CD4-positive, alpha-beta T cell treated with Interleukin-4 for 4 hours (primary cell): ENCODE measurements at places on chromosomes 1 and 21.

GRCh38 chr1:17137441-17137840 lies 18.2 kb upstream of the PADI2 start:
- no peak for DNase-seq

- no peak for DNase-seq
These were observed 35.7 kb upstream of the CLSTN1 start for GRCh38 chr1:9859281-9860014.

DNA sequence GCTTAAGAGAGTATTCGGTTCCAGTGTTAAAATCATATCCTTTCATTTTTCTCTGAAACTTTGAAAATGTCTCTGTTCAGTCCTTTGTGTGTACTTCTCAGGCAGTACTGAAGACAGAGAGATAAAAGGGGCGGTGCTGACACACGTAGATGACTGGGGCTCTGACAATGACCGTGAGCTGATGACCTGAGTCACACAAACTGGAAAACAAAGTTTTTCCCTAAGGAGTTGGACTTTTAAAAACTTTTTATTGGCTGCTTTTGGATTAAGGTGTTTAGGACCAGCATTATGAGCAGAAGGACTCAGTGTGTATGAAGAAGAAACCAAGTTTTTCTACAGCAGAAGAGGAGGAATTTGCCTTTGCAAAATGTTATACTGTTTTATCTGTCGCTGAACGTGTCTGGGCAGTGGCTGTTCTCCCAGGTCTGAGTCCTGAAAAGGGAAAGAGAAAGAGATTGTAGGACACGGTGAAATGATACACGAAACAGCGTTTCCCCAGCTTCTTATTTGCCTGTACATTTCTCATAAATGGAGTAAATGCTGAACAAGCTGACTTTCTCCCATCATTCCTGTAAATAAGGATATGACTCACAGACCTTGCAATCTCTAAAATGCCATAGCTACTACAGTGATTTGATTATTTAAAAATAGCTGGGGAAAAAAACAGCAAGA lies 51.5 kb downstream of the MAP3K7CL start:
- no peak for DNase-seq

GRCh38 chr1:228901936-228902681 lies 166.8 kb downstream of the RHOU start:
- no peak for DNase-seq

GRCh38 chr21:37032877-37033471 lies 26.5 kb downstream of the RIPPLY3 start:
- DNase-seq, result no peak

GRCh38 chr1:235021321-235021720 lies 107.3 kb downstream of the TOMM20 start:
- DNase-seq, result no peak

- no peak for DNase-seq
These were observed 30.5 kb upstream of the SCMH1 start for GRCh38 chr1:41272601-41273000.

- DNase-seq, result no peak
These were observed 458.9 kb downstream of the DSCAM start for GRCh38 chr21:40388046-40388445.

- no peak for DNase-seq
These were observed 1260.3 kb downstream of the PLA2G4A start for GRCh38 chr1:188089015-188089414.

DNA sequence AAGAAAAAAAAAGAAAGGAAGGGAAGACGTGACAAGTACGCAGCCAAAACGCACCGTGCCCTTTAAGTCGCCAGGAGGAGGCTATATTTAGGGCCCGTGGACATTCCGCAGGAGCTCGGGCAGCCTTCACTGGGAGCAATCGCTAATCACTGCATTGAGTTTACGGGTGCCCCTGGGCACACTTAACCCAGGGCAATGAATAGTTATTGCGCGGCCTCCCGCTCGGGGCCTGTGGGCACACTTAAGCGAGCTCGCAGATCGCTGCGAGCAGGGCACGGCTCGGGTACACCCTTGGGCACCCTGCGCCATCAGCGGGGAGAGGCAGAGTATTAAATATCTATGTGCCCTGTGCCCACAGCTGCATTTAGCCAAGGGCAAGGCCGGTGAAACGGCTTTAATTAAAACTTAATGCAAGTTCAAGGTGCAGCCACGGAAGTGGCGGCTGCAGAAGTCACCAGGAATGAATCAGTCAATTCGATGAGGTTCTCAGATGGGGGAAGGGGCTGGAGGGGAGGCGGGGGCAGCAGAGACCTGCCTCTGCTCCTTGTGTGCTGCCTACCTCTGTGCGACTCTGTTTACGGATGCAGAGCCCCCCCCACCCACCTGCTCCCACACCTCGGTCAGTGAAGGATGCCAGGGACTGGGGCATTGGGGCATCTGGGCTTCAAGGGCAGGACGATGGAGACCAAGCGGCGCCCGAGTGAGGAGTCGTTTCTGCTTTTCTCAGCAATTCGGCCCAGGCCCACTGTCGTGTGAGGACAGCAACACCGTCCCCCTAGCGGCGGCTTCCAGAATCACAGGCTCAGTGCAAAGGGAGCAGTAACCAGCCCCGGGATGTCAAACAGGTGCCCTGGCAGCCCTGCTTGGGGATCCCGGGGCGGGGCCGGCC lies 51.8 kb upstream of the TARDBP start:
- peak; percentile 67 for DNase-seq
